LHCN-M2 (cell line): ENCODE measurements at places on chromosomes 3 and 15. TPM values are rescaled to one million over a fixed set of nuclear protein-coding genes. Genes with fewer than 3 reads are reported as not detected.
A peak's percentile ranks its signal among the peaks of the same experiment; 100 is the strongest.

GRCh38 chr15:55937040-55937439 lies 56.4 kb downstream of the NEDD4 start:
- DNase-seq = peak; percentile 69

DNA sequence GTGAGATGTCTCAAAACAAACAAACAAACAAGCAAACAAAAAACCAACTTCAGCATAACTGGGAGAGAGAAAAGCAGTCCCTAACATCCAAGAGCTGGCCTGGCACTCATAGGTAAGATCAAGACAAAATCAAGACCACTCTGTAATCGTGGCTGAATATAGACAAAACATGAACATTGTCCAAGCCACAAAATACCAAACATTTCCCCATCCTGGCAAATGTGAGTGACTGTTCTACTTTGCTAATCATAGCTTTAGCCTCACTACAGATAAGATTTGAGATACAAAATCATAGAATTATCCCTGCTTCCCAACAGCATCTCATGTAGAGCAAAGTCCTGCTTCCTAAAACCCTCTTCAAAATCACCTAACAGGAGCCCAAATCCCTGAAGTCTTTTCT lies 116.7 kb upstream of the PRTG start:
- no peak for DNase-seq

DNA sequence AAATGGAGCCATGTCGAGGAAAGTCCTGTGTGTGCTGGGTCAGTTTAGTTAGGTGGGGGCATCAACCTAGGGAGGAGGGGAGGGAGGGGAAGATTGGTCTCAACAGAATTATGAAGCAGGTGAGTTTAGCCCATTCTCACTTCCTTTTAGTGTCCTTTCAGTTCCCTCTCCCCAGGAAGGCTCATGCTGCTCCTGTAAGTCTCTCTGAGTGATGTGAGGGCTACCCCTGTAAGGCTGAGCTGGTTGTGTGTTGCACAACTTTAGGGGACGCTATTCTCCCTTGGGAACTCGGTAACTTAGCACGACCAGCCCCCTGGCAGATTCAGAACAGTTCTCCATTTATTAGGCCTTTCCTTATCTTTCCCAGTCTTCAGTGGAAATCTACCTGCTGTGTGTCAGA lies 21.2 kb downstream of the IL5RA start:
- DNase-seq = no peak

DNA sequence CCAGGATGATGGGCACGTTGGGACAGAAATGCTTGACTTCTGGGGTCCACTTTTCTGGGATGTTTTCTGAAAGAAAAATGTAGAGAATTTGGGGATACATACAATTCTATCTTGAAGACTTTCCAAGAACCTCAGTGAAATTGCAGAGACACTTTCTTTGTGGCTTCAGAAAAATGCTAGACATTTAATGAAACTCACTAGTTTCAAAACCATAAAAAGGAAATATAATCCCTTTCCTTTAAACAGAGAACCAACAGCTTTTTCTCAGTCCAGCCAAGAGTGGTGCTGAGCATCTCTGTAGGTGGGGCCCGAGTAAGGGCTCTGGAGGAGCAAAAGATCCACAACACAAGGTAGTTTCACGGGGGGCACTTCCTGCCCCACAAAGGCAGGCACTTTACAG lies 4.4 kb upstream of the GPX1 start:
- no peak for DNase-seq

DNA sequence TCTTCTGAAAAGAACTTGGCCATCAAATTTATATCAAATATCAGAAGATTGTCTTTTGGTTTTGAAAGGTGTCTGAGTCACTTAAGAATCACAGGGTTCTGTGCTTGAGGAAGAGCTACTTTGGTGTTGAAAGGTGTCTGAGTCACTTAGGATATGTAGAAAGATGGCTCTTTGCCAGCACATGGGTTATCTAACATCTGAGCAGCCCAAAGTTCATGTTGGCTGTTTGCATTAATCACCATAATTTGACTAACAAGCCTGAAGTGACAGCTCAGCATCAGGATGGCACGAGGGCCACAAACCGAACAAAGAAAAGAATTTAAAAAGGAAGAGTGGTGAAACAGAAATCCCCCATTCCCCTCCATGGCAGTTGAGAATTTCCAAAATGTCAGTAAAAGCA lies 190.5 kb upstream of the CMC1 start:
- peak; percentile 79 for DNase-seq

GRCh38 chr3:98817547-98818041 lies 54.5 kb downstream of the ST3GAL6 start:
- DNase-seq = peak; percentile 57

GRCh38 chr15:68206711-68207151 lies 1.6 kb upstream of the CALML4 start:
- no peak for DNase-seq

DNA sequence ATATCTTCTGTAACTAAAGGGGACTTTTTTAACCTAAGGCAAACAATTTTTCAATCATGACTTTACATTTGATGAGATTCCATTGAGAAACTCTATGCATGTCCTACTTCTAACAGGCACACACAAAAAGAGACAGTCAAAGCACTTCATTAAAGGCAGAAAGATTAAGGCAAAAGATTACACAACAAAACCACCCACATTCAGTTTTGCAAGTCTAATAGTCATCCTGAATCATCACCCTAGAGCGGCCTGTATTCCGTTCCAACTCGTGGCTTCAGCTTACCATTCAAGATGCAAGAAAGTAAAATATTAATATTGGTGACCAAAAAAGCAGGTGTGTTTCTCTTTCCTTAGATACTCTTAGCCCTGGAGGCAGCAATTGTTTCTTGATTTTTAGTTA lies 205.9 kb downstream of the P3H2 start:
- DNase-seq = peak; percentile 92

TGM5 gene
- 0.64 TPM in 1 of 2 replicates, not detected in the other for total RNA-seq

TCAIM gene
- 22.6 and 24.6 TPM in 2 replicates for total RNA-seq

CHRNA7 gene
- 0.26 and 0.63 TPM in 2 replicates for total RNA-seq

ZNF717 gene
- total RNA-seq = 6.3 and 12.6 TPM in 2 replicates
